WERI-Rb-1 (cell line): ENCODE measurements at places on chromosomes 7 and 10.

DNA sequence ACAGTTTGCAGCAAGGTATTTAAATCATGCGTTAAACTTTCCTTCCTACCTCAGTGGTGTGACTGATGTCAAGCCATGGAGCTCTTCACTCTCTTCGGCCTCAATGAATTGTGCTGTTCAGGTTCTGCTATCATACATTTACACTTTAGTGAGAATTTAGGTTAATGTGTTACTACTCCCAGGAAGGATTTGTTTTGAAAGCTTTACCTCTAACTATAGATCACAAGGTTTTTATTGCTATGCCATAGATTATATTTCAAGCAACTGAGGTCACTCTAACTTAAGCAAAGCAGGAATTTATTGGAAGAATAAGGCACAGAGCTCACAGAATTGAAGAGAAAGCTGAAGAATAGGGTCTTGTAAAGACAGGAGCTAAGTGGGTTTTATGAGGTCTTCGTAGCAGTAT is 11.0 kb upstream of the ADD3 start:
- no peak for DNase-seq

- DNase-seq, result peak; percentile 30
Measured at GRCh38 chr7:23012908-23013714, 819 bp downstream of the HYCC1 start.

GRCh38 chr10:120041807-120042559 is 149.5 kb downstream of the SEC23IP start:
- DNase-seq, result peak; percentile 55

DNA sequence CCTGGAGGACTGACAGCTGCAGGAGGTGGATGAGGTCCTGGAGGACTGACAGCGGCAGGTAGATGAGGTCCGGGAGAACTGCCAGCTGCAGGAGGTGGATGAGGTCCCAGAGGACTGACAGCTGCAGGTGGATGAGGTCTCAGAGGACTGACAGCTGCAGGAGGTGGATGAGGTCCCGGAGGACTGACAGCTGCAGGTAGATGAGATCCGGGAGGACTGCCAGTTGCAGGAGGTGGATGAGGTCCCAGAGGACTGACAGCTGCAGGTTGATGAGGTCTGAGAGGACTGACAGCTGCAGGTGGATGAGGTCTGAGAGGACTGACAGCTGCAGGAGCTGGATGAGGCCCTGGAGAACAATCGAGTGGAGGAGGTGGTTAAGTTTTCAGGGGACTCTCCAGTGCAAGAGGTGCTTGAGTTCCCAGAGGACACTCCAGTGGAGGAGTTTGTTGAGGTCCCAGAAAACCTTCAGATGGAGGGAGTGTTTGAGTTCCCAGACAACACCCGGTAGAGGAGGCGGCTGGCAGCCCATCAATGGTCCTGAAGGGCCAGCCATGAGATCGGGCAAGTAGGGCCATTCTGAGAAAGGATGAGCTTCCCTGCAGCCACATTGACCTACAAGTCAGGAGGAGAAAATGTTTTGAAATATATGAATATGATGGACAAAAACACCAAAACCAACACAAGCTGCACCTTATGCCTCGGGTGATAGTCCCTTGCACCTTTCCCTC is 4.7 kb upstream of the EIF5AL1 start:
- DNase-seq, result no peak

- DNase-seq, result peak; percentile 25
Measured at GRCh38 chr7:90629297-90629918, 33.3 kb downstream of the CDK14 start.

DNA sequence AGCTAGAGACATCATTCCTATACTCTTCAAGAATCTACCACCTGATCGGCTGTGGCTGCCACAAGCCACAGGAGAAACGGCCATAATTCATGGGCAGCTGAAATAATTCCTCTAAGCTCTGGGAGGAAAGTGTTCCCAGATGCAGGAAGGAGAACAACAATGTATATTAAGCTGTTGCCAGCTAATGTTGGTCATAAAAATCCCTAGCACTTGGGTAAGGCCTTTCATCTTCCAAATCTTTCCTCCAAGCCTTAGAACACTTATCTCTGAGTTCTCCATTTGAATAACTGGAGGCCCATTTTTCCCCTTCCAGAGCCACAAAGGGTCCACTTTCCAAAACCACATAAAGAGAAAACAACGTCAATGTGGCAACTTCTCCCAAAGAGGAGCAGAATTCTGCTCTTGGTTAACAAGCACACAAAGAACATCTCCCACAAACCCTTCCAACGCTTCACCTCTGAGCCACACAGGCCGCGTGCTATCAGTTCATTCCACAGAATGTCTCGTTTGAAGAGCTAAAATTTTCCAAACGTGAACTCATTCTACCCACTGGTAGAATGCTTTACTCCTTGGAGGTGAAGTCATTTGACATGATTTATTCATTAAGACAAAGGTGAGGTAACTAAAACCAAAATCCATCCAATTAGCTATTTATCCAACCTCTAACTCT is 11.2 kb downstream of the KCNMA1 start:
- no peak for DNase-seq

DNA sequence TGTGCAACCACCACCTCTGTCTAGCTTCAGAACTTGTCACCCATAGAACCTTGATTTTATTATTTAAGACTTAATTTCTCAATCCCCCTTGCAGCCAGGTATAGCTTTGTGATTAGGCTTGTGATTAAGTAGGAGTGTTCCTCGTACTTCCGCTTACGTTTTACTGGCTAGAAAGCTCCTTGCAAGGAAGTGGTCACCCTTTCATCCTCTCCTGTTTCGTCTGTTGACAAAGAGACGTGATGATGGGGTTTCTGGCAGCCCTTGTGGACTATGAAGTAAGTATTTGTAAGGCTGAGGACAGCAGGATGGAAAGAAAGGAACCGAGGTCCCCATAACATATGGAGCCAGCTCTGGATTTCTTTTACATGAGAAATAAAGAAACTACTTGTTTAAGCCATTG is 86.5 kb upstream of the KDM7A start:
- no peak for DNase-seq

GRCh38 chr7:1555046-1555812 is 776 bp downstream of the TMEM184A start:
- peak; percentile 94 for DNase-seq

GRCh38 chr7:69919426-69920111 is 321.3 kb downstream of the AUTS2 start:
- no peak for DNase-seq

DNA sequence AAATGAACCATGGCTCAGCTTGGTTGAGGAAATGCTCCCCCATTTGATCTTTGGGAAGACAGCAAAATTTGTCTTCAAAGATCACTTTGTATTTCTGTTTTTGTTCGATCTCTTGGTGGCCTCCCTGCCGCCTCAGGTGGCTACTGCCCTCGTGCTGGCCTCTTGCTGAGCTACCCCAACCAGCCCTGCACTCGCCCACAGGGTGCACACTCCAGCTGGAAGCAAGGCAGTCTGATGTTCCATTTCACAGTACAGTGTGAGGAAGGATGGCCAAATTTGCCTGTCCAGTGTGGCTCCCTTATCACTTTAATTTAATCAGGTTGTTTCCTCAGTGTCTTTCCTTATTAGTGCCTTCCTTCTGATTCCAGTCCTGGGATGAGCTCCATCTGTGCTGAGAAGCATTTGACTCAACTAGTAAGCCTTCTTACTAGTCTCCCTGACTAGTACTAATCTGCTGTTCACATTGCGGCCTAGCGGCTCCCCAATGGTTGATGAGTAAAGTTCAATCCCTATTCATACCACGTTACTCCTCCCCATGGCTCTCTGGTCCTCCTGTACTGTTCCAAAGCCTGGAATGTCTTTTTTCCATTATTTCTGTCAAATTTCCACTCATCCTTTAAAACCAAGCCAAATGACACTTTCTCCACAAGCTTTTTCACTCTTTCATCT is 8.2 kb downstream of the MYOF start:
- no peak for DNase-seq

DNA sequence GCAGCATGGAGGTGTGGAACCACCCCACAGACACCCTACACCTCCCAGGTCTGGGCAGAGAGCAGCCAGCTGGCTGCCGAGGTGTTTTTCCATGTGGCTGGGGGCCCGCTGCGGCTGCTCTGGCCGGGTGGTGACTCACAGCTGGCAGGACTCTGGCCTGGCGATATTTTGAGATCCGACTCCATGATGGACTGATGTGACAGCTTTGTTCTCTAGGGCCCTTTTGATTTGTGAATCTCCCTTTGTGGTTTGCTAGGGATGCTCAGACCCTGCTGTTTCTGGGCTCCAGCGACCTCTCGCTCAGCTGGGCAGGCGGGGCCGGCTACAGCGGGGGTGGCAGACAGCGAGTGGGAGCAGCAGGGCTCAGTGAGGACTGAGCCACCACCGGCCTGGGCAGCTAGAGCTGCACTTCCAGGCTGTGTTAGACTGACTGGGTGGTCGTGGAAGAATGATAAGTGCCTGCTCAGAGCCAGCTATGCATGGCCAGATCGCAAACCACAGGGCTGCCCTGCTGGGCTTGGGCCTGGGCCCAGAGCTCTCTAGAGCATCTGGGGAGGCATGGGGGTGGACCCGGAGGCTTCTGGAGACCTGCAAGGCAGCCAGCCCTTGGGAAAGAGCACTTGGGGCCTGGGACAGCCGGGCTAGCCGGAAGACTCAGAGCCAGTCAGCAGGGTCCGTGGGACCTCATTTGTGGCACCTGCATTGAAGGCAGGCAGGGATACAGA is 46.2 kb upstream of the GDF10 start:
- DNase-seq, result no peak

DNA sequence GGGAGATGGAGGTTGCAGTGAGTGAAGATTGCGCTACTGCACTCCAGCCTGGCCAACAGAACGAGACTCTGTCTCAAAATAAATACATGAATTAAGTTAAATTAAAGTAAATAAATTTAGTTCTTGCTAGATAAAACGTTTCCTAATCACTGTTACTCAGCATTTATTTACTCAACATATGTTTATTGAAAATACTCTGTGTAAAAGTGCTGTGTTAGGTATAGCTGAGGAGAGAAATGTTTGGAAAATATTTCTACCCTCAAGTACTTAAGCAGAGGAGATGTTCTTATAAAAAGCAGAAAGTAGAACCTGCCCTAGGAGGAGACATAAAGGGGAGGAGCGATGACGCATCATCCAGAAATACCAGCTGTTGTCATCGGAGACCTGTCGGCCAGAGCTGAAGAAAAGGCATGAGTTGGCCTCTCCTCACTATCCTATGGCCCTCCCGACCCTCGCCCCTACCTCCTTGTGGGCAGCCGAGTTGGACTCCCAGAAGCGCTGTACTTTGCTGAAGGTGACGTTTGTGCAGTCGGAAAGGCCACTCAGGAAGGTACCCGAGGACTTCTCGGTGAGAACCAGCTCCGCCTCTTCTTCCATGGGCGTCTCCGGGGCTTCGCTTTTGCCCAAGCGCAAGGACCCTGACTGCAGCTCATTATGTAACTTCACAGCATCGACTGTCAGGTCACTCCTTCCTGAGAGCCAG is 1.1 kb downstream of the RRP12 start:
- DNase-seq, result no peak

- DNase-seq, result no peak
Measured at GRCh38 chr7:96329241-96329640, 7.3 kb upstream of the SLC25A13 start.

- no peak for DNase-seq
Measured at GRCh38 chr7:22317632-22318031, 39.3 kb downstream of the RAPGEF5 start.

DNA sequence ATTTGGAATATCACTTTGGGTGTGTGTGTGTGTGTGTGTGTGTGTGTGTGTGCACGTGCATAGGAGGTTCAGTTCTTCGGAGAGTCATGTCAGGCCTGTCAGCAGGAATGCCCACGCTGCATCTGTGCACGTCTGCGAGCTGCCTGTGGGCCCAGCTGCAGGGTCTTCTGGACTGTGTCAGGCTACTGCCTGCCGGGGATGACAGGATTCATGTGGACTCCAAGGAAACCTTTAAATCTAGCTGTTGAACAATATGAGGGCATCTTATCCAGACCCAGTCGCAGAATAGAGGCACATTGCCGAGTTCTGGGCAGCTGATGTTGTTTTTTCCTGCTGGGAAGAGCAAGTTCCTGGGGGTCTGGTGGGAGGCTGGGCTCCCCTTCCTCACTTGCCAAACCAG is 19.0 kb downstream of the AQP1 start:
- no peak for DNase-seq

- DNase-seq, result no peak
Measured at GRCh38 chr10:12237265-12238220, 41.6 kb downstream of the CDC123 start.

DNA sequence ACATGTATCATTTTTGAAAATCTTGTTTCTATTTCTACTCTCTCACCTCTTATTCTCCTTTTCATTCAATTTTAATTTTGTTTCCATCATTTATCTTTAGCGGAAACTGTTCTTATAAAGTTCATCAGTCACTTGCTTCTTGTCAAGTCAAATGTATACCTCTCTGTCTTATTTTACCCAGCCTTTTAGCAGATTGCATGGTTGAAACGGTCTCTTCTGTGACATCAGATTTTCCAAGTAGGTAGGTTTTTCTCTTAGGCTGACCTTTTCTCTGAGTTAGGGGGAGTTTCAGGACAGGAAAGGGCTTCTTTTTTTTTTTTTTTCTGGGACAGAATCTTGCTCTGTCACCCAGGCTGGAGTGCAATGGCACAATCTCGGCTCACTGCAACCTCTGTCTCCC is 195.5 kb downstream of the CDK14 start:
- no peak for DNase-seq

DNA sequence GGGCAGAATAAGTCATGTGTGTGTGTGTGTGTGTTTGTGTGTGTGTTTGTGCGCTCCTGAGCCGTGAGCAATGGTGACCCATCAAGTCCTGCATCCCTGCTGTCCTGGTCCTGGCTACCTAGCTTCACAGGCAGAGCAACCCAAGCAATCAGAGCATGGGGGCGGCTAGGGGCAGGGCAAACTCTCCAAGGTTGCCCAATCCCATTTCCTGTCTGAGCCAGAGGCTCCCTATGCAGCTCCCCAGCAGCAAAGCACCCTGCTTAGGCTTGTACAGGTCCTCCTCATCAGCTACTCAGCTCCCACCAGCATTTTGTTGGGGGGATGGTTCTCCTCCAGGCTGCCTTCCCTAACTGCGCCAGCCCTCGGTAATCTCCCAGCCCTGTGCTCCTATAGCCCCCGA is 31.1 kb upstream of the CRHR2 start:
- DNase-seq, result no peak

GRCh38 chr10:22612318-22612717 is 102.1 kb downstream of the PIP4K2A start:
- no peak for DNase-seq

DNA sequence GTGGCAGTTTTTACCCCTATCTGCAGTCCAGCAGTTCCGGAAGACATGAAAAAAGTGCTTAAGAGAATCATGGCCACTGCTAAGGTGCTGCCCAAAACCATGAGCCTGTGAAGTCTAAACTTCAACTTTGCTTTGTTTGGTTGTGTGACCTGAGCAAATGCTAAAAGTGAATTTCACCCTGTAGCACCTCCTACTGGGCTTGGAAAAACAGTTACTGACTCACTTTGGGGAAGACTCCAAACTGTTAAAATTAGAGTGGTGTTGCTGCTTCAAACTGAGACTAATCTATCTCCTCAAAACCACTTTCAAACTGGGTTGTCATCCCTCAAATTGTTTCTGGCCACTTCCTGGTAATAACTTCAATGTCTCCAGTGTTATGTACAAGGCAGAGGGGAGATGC is 21.3 kb downstream of the MKX start:
- DNase-seq, result no peak

GRCh38 chr7:77415476-77415822 is 700 bp downstream of the GSAP start:
- DNase-seq, result peak; percentile 25

GRCh38 chr10:1521741-1522140 is 215.6 kb downstream of the ADARB2 start:
- DNase-seq, result no peak

GRCh38 chr7:122412883-122413282 is 108.3 kb upstream of the FEZF1 start:
- DNase-seq, result no peak

GRCh38 chr7:12092499-12093130 is 118.5 kb upstream of the TMEM106B start:
- no peak for DNase-seq

- DNase-seq, result no peak
Measured at GRCh38 chr10:129912166-129912917, 51.7 kb downstream of the EBF3 start.
